ENCODE measurements at places on chromosomes 6 and 20. TPM values are rescaled to one million over a fixed set of nuclear protein-coding genes. Genes with fewer than 3 reads are reported as not detected.

The FERMT1 gene
- total RNA-seq, result 1.1 TPM

The CLVS2 gene
- not detected for total RNA-seq

The SSTR4 gene
- not detected for total RNA-seq

GRCh38 chr6:37259191-37259590 lies 1.2 kb upstream of the TMEM217 start:
- no peak for DNase-seq

DNA sequence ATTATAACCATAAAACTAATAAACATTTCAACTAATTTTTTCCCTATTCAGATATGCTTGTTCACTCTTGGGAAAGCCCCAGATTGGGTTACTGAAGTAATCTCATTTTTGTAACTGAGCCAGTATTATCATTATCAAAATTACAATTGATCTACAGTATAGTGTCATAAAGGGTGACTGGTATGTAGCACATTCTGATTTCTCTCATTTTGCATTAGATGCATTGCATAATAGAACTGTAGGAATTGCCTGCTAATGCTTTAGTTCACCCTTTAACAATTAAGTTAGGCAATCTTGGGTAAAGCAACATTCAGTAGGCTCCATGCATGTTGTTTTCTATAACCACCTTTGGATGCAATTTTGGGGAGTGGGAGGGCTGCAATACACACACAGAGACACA lies 150.8 kb upstream of the FLRT3 start:
- no peak for DNase-seq

GRCh38 chr20:44541992-44542391 lies 20.1 kb upstream of the SERINC3 start:
- no peak for DNase-seq

DNA sequence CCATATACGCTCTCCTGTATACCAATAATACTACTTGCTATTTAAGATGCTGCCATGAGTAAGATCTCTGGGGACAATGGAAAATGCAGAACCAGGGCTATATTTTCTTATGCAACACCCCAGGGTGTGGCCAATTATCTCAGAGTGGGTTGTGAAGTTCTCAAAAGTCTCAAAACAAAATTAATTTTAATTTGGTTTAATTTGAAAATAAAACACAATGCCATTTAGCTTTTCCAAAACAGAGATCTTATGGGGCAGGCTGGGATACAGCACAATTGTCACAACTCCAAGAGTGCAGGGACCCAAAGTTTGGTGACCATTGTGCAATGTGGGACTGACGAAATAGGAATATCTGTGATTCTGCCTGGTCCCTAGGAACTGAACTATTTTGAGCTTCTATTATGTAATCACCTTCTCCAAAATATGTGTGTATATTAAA lies 43.1 kb downstream of the MBOAT1 start:
- DNase-seq, result no peak

- no peak for DNase-seq
Measured at GRCh38 chr6:168428052-168428826, 12.7 kb upstream of the SMOC2 start.

All from left cardiac atrium (tissue), 4 donors.